ENCODE measurements at places on chromosomes 12 and 14.

- DNase-seq = no peak
Measured at GRCh38 chr12:91922674-91923073, 223.0 kb downstream of the BTG1 start.

- no peak for DNase-seq
Measured at GRCh38 chr12:121578230-121579189, 2.3 kb downstream of the KDM2B start.

GRCh38 chr14:35666429-35667043 lies 132.6 kb downstream of the INSM2 start:
- DNase-seq = no peak

- no peak for DNase-seq
Measured at GRCh38 chr14:66649498-66649897, 141.6 kb downstream of the GPHN start.

DNA sequence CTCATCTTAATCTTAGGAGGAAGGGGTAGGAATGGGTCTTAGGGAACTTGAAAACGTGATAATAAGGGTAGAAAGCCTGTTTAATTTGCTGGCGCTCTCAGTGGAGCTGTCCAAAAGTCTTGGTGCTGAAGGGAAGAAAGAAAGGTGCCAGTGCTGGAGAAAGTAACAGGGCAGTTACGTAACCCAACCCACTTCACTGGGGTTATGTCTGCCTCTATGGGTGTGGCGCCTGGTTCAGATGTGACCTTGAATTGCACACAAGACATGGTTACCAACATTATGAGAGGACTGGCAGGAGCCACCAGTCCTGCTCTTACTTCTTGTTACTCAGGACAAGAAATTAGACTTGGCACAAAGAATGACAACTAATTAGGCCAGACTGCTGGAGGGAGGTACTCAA lies 18.6 kb upstream of the GPATCH2L start:
- no peak for DNase-seq

GRCh38 chr14:31320216-31320615 lies 100.1 kb downstream of the HEATR5A start:
- no peak for DNase-seq

- no peak for DNase-seq
Measured at GRCh38 chr12:51788876-51789275, 59.6 kb downstream of the FIGNL2 start.

DNA sequence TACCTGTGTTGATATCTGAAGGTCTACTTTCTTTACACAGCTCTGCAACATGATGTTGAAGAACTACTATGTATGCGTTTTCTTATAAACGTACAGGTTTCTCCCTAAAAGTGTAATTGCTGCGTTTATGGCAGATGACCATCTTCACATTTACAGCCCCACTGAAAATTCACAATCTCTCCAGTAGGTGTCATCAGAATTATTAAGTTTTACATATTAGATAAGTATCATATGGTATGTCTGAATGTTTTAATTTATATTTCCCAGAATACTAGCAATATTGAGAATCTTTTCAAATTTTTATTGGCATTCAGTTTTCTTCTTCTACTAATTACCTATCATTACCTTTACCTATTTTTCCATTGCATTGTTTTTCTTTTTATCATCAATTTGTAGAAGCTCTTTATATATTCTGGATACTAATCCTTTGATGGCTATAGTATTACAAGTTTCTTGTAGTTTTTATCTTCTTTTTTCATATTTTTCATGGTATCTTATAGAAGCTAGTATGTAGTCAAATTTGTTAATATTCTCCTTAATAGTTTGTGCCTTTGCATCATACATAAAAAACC lies 123.5 kb downstream of the CAPZA3 start:
- no peak for DNase-seq
